Putamen (tissue), 1 donor: ENCODE measurements at places on chromosomes 4 and X.

GRCh38 chr4:156615066-156615531 lies 356.5 kb downstream of the PDGFC start:
- DNase-seq: no peak

GRCh38 chrX:134258202-134258601 lies 21.2 kb downstream of the CCDC160 start:
- no peak for DNase-seq

- DNase-seq: peak; percentile 81
Observed at GRCh38 chrX:45134315-45134731, 66.4 kb downstream of the DIPK2B start.

DNA sequence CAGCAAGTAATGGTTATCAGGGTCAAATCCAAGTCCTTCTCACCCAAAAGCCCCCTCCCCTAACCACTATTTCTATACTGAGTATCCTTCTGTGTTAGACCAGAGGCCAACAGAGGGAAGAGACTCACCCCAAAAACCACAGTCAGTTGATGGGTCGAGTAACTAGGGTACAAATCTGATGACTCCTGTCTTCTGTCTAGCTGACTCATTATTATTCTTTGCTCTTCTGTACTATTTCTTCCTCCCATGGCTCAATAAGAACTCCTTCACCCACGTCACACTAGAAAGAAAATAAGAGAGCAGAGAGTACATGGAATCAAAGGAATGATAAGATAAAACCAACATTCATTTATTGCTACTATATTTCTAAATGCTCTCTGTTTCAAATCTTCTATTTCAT lies 2.0 kb downstream of the RAB40A start:
- DNase-seq: no peak

DNA sequence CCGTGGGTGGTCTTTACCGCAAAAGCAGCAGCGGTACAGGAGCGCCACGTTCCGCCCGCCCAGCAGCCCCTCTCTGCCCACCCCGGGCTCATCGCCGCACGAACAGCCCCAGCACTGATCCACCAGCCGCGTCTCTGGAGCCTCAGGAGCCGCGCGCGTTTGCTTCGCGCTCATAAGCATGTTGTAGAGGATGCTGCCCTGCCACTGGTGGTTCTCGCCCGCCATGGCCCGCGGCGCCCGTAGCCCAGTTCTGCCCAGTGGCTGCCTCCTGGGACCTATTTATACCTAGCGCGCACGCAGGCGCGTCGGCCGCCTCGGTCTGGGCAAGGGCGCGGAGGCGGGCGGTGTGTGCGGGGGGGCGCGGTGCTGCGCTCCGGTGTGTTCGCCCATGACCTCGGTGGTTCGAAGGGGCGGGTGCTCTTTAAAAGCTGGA lies at the start of gene NR0B1:
Gene NR0B1 (minus strand): TSS at position 252 of the 433 bp plus-strand sequence. CDS start 27 bp downstream, at position 225.
- no peak for DNase-seq

- DNase-seq: no peak
Observed at GRCh38 chr4:138655985-138656384, 359.6 kb upstream of the NOCT start.

GRCh38 chr4:76968937-76969336 lies 19.4 kb downstream of the SEPTIN11 start:
- no peak for DNase-seq

- no peak for DNase-seq
Observed at GRCh38 chr4:73816814-73817213, 19.7 kb upstream of the CXCL6 start.

DNA sequence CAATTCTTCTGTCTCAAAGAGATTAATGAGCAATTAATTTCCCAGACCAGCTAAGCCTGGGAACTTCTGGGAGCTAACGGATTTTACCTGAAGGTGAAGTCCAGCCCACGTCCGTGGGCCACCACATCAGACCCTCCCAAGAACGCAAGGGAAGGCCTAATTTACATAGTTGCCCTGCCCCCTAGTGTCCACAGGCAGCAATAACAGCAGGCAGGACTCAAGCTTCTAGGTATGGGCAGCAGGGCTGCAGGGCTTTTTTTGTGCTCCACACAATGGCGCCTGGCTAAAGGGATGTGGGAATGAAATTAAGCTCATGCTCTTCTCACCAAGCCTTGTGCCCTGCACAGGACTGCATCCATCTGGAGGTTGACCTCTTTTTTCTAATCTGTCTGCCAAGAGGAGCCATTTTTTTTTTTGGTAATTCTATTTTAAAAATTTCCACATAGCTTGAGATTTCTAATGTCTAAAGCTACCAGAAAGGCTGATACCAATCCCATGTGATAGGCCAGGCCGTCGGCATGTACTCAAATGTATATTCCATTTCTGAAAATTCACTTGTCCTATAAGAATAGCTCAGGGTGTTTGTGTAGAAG lies 111.9 kb upstream of the TMEM164 start:
- peak; percentile 11 for DNase-seq

DNA sequence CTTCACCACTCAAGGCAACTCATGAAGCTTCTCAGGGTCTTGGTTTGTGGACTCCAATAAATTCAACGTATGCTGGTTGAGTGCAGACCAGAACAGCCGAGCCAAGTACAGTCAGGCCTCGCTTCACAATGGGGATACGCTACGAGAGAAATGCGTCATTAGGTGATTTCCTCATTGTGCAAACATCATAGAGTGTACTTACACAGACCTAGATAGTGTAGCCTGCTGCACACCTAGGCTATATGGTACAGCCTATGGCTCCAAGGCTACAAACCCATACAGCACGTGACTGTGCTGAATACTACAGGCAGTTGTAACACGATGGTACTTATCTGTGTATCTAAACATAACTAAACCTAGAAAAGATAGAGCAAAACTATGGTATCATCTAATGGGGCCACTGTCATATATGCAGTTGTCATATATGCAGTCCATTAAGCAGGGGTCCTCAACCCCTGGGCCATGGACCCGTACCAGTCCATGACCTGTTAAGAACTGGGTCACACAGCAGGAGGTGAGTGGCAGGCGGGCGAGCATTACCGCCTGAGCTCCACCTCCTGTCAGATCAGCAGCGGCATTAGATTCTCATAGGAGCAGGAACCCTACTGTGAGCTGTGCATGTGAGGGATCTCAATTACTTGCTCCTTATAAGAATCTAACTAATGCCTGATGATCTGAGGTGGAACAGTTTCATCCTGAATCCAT lies 31.5 kb downstream of the RTL5 start:
- no peak for DNase-seq

- no peak for DNase-seq
Observed at GRCh38 chr4:153098427-153098826, 105.8 kb upstream of the TRIM2 start.

GRCh38 chr4:152390216-152390615 lies 145.7 kb downstream of the FBXW7 start:
- DNase-seq: no peak

DNA sequence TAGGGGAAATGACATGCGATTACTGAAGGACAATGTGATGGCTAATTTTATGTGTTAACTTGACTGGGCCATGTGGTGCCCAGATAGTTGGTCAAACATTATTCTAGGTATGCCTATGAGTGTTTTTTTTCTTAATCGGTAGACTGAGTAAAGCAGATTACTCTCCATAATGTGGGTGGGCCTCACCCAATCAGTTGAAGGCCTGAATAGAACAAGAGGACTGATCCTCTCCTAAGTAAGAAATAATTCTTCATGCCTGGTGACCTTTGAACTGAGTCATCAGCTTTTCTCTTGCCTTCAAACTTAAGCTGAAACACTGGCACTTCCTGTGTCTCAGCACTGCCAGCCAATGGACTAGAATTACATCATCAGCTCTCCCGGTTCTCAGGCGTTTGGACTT lies 164.0 kb upstream of the FGF13 start:
- no peak for DNase-seq

- DNase-seq: no peak
Observed at GRCh38 chrX:10239611-10240064, 82.9 kb downstream of the CLCN4 start.

- DNase-seq: no peak
Observed at GRCh38 chr4:58219179-58219578, 1109.0 kb upstream of the IGFBP7 start.

- DNase-seq: no peak
Observed at GRCh38 chr4:135900956-135901355, 1631.3 kb downstream of the PCDH18 start.

- no peak for DNase-seq
Observed at GRCh38 chrX:18997916-18998315, 14.0 kb upstream of the PHKA2 start.

DNA sequence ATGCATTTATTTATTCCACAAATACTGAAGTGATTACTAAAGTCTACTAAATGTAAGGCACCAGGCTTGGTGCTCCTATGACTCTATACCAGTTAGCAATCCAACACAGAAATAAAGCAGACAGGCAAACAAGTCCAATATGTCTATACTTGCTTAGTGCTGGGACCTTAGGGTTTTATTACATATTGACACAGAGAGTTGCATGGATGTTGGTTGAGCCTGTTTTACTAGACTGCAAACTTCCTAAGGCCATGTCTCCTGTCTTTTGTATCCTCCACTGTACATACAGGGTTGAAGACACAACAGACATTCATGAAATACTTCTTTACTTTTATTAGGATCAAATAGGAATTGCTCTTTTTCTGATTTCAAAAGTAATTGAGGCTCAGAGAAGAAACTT lies 69.0 kb downstream of the LNX1 start:
- no peak for DNase-seq

GRCh38 chrX:93264261-93265002 lies 408.9 kb downstream of the NAP1L3 start:
- DNase-seq: no peak

- DNase-seq: no peak
Observed at GRCh38 chrX:7904562-7904961, 22.7 kb downstream of the PNPLA4 start.

- no peak for DNase-seq
Observed at GRCh38 chrX:150704030-150704613, 10.9 kb downstream of the MTMR1 start.

- DNase-seq: no peak
Observed at GRCh38 chrX:135625995-135626394, 87.4 kb upstream of the CT45A1 start.

DNA sequence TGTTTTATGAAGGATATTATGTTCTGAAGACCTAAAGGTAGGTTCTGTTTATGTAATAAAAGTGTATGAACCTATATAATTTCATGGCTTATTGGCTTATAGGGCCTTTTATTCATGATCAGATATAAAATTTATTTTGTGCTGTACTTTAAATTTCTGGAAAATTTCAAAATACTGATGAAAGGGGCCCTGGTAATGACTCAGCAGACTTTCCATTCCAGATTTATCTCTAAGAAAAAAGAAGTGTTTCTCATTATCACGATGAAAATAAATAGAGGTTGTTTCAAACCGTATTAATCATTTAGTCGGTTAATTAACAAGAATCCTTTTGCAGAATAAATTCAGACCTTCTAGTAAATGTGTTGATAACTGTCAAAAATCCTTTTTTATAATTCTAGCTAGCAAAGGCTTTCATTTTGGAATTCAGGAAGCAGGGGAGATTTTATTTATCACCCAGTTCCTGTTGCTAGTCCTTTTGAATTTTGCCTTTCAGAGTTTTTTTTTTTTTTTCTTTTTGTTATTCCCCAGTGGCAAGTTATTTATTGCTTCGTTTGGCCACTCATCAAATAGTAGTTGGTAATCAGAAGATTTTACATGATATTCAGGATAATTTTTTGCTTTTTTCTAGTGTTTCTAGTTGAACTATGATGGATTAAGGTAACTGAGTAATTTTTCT lies 5.4 kb upstream of the TAPT1 start:
- no peak for DNase-seq

DNA sequence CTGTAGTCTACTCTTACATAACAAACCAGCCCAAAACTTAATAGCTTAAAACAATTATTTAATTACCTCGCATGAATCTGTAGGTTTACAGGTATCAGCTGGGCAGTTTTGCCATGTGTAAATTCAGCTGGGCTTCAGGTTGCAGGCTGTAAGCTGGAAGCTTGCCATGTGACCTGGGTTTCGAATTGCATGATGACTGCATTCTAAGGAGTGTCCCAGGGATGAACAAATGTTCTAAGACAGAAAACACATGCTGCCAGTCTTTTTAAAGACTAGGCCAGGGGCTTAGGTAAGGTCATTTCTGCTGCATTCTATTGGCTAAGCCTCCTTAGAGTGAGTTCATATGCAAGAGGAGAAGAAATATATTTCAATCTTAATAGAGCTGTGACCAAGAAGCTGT lies 44.8 kb downstream of the GRIA2 start:
- DNase-seq: no peak

DNA sequence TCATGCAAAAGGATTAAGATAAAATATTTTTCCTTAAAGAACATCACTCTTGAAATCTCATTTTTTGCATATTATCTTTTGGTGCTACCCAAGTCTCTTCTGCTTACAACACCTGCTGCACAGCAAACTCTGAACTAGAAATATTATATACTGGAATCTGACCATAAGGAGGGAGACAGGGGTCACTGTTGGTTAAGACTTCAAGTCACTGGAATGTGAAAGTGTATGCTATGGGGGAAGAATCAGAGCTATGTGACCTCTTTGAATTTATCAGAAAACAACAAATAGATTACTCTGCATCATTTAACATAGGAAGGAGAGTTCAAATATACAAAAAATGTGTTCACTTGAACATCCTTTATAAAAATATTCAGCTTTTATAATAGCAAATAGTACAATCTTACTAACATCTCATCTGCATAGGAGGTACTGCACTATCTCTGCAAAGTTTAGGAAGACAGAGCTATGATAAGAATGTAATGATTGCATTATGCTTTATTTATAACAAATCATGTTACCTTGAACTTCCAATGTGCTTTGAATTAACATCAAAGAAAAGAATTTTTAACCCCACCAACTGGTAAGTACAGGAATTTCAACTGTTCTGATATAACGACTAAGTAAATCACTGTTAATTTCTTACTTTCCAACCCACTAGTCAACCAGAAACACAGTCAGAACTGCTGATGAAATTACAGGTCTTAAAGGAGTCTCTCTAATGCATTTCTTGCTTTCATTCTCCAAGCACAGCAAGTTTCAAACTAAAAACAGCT lies 69.8 kb downstream of the ZNF827 start:
- no peak for DNase-seq

GRCh38 chr4:105560421-105560848 lies 8.0 kb downstream of the ARHGEF38 start:
- peak; percentile 34 for DNase-seq

DNA sequence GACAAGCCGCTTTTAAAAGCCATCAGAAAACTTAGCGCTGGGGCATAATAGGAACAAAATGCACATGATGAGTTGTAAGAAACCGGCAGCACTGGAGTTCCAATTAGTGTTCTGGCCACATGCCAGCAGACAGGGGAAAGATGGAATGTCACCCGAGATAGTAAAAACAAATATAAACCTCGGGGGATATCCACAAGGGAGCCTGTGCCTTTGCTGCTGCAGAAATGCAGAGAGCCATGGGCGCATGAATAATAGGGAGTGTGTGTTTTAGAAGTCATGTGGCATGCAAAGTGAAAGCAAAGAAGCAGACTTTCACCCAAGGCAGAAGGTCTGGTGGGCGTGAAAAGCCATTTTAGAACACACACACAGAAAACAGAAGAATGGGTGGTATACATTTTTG lies 19.1 kb downstream of the GPRASP3 start:
- no peak for DNase-seq

- DNase-seq: no peak
Observed at GRCh38 chr4:70531981-70532380, 13.6 kb downstream of the AMTN start.
